SW 1271 (cell line): ENCODE measurements at places on chromosomes 5 and 9.

GRCh38 chr5:84113246-84114105 is 271.2 kb downstream of the EDIL3 start:
- no peak for DNase-seq

GRCh38 chr5:133304707-133305216 is 252.9 kb downstream of the HSPA4 start:
- no peak for DNase-seq

DNA sequence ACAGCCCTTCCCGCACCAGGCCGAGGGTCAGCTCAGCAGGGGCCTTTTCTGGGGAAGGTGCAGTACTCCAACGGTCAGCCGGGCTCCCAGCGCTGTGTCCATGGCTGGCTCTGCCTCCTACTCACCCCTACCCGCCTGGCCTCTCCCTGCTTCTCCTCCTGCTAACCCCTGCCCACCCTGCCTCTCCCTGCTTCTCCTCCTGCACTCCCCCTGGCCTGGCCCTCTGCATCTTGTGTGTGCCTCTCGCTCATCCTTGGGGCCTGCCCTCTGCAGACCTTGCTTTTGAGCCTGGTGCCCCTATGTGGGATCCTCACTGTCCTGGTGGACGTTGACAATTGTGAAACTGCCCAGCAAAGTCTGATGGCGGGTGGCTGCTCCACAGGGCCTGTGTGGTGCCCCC is 274.6 kb upstream of the IRX2 start:
- no peak for DNase-seq

DNA sequence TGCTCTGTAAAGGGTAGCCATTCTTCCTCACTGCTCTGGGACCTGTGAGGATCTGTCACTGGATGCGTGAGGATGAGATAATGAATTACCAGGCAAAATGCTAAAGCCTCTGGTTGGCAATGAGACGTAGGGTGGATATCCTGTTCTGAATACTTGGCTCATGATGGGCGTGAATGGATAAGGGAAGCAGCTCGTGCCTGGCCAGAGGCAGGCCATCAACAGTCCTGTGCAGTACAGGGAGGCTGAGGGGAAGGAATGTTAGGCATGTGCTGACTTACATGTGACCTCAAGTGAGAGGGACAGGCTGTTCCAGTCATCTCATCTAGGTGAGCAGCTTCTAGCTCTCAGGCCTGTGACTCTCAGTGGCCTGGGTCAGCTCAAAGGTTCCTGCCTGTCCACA is 172.8 kb downstream of the CARTPT start:
- DNase-seq: peak; percentile 43

GRCh38 chr5:101393795-101394450 is 490.8 kb upstream of the ST8SIA4 start:
- DNase-seq: no peak

- peak; percentile 58 for DNase-seq
Observed at GRCh38 chr9:134502809-134503211, 138.8 kb upstream of the COL5A1 start.

DNA sequence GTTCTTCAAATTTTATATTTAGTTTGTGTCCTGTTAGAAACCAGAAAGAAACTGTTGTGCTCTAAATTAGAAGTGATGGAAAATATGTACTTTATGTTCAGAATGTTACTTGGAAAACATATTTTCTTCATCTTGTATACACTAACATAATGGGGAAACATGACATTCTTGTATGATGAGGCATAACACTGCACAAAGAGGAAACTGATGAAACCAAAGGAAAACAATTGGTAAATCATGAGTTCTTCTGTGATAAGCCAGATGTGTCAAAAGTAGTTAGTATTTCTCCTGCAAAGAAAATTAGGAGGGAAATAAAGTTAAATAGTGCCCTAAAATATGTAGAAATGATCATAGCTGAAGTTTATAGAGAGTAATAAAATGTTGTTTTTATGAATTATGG is 111.1 kb upstream of the FBN2 start:
- DNase-seq: no peak

GRCh38 chr5:51544031-51544785 is 161.0 kb downstream of the ISL1 start:
- no peak for DNase-seq

DNA sequence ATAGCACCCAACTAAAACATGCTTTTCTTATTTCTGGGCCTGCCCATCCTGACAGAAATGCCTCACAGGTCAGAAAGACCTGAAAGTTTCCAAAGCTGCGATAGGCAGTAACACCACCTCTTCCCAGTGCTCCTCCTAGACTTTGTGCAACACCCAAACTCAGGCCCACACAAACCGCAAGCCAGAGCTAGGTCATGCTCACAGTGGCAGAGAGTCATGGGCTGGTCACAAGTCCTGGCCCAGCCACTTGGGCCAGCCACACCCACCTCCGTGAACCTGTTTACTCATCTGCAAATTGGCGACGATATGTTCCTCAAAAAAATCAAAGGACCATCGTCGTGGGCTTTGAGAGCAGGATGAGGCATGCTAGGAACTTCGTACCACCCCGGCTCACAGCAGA is 44.0 kb upstream of the SLC25A51 start:
- no peak for DNase-seq

GRCh38 chr5:9318031-9318430 is 227.8 kb downstream of the SEMA5A start:
- DNase-seq: no peak

DNA sequence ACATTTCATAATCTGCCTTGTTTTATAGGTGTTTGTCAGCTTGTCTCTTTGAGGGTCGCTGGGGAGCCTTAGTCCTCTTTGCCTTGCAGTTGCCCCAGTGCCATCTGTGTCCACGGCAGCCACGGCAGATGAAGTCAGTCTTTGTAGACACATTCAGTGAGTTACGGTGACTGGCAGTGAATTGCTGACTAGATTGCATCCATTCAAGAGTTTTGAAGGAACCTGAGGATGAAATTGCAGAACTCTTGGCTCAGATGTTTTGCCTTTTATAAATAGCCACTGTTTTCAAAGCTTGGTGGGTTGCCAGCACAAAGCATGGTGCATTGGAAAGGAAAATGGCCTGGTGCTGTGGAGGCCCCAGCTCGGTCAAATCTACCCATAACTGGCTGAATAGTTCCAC is 125.6 kb downstream of the TRIO start:
- DNase-seq: no peak

DNA sequence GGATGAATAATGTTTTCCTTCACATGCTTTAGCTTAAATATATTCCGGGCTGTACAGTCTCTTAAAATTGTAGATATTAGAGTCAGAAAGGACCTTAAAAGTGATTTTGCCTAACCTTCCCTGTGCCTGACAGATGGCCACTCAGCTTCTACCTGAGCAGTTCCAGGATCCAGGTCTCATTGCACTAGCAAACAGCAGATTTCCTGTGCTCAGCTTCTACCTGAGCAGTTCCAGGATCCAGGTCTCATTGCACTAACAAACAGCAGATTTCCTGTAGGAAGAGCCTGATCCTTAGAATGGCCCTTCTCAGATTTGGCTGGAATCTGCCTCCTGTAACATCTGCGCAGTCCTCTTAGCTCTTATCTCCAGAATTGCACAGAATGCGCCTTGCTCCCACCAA is 219.8 kb downstream of the AOPEP start:
- DNase-seq: no peak

DNA sequence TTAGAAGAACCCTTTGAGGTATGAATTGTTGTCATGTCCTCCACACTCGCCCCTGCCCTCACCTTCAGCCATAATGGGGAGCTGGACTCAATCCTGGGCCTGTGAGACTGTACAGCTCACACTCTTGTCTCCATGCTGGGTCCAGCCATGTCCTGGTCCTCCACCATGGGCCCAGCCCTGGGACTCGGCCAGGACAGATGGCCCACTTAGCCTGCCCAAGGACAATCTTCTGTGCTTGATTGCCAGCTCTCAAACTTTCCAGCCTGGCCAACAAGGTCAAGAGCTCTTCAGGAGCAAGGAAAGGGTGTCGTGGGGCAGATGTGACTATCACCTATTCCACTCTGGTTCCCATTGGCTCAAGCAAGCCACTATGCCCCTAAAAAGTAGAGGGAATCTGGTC is 90.8 kb downstream of the HRH2 start:
- DNase-seq: no peak

GRCh38 chr5:150339841-150340240 is 17.7 kb upstream of the TCOF1 start:
- no peak for DNase-seq

DNA sequence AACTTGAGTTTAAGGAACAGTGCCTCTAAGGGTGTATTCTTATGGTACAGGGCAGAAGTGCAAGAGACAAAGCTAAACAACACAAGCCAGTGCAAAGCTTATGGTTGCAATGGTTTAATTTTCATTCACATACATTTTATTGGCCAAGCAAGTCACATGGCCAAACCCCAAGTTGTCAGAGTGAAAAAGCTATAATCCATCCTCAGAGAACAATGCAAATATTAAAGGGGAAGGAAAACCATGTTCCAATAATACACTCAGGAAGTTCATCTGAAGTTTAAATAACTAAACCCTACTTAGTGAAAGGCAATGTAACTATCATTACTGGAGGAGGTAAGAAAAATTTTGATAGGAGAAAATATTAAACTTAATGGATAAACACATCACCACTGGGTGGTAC is 26.6 kb upstream of the TLR4 start:
- no peak for DNase-seq
